ENCODE measurements at places on chromosomes 6 and 20.
A peak's percentile ranks its signal among the peaks of the same experiment; 100 is the strongest.

DNA sequence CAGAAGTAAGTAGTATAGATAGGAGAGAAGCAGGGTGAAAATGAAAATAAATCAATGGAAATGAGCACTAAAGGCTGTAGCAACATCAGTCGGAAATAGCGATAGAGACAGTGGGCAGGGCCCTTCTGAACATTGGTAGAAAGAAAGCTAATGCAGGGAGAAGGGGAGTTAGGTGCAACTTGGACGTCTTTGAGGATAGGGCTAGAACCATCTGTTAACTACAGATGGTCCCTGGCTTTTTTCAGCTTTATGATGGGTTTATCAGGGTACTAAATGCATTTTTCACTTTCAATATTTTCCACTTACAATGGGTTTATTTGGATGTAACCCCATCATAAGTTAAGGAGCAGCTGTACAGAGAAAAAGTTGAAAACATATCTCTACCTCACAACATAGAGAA, 72.8 kb upstream of the CNR1 start:
- no peak for DNase-seq

- DNase-seq, result peak; percentile 85
These were observed 107.1 kb downstream of the BMP7 start for GRCh38 chr20:57159193-57159851.

DNA sequence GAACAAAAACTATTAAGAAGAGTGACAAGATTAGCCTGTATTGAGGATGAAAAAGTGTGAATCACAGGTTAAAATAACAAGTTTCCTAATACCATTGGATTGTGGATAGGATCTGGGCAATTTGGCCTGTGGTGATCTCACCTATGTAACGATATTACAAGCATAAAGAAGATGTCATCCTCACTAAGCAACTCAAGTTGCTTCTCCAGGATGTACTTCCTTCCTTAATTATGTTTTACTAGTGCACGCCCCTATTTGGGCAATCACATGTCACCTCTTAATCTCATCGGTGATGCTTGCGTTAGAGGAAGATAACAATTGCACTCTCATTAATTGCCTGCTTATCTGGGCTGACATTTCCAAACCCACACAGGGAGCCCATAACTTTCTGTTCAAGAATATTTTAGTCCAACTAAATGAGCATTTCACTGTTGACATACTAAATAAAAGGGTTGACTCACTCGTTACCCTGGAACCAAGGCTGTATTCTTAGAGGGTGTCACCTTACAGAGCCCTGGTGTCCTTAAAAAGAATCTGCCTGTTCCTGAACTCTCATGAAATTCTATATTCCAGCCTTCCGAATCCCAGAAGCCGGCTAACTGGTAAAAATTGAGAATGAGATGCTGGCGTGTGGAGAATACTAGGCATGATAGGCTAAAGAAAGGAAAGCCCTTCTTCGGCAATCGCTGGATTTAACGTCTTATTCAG, 88.2 kb upstream of the ATXN1 start:
- DNase-seq, result no peak

DNA sequence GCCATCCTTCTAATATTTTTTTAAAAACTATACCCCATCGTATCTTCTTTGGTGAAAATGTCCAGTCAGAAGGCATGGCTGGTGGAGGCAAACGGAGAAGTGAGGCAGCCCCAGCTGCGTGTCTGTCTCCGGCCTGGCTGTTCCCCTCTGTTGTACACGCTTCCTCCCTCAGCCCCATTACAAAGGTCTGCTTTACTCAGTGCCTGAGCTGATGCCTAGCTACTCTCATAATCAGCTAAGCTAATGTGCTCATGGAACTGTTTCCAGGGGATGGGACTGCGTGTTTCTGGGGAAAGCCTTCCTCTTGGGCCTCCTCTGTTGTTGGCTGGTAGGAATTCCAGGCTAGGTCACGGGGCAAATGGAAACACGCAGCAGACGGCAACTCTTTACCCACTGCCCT, 67.3 kb downstream of the PPP1R3G start:
- no peak for DNase-seq

DNA sequence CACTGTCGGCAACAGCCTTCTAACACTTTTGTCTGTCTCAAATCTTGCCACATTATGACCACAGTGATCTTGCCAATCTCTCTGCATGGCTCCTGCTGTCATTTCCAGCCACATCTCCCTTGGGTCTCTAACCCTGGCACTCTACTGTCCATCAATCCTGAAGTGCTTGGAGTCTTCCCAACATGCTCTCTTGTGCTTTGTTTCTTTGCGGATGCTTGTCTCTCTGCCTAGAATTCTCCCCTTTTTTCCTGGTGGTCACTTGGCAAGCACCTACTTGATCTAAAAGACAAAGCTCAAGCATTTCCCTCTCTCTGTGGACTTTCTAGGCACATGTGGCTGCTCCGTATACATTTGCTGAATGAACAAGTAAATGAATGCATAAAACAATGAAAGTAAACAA, 290.7 kb upstream of the MAP3K7 start:
- DNase-seq, result no peak

DNA sequence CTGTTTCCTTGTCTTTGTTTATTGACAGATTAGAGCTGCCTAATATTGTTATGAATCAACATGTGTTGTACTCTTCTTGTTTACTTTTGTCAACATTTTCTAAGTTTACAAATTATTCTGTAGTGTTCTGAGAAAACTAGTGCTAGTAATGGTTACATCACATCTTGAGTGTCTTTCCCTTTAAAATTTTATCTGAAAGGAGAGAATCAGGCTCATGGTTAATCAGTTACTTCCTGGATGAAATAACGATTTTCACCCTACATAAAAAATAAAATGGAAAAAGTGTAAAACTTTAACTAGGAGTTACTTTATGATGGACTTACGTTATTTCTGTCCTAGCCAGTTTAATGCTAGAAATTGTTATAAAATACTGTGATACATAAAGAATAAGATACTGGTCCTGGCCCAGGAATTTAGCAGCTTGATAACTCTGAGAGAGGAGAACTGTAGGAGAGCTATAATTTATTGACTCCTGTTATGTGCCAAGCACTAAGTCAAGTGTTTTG, 26.4 kb upstream of the BMP5 start:
- DNase-seq, result no peak

GRCh38 chr6:48476257-48476656, 365.3 kb upstream of the PTCHD4 start:
- DNase-seq, result peak; percentile 2

- DNase-seq, result no peak
These were observed 27.5 kb downstream of the SUN5 start for GRCh38 chr20:32976746-32977145.

DNA sequence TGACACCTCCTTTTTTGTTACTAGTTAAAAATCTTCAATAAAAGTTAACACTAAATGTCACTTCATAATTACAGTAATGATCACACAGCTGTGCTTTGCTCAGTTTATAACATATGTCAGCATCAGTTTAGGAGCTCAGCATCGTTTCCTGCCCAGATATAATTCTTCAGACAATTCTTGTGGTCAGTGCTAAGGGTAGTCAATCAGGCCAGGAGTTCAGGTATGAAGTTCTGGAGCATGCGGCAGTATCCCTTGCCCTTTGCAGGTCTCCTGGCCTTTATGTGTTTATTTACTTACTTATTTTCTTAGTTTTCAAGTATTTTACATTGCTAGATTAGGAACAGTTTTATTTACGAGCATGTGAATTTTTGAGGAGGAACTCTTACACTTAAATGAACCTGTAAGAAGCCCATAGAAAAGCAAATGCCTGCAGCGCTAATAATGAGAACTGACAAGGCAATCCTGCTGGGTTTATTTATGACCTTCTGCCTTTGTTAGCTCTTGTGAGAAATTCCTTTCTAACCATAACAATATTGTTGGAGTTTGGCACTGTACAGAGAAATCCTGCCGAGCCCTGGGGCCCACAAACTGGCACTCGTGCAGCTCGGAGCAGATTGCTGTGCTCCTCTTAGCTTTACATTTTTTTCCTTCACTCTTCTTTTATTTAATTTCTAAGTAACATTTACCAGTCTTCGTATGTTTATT, 252.8 kb downstream of the TMEM242 start:
- DNase-seq, result no peak

GRCh38 chr6:157879873-157880254, 56.8 kb downstream of the SNX9 start:
- DNase-seq, result no peak

- peak; percentile 64 for DNase-seq
These were observed 118.8 kb downstream of the RALGAPA2 start for GRCh38 chr20:20593447-20594170.

Data from H7 (cell line).